Fibroblast of the conjunctiva (primary cell): ENCODE measurements at places on chromosomes 3 and 15.

DNA sequence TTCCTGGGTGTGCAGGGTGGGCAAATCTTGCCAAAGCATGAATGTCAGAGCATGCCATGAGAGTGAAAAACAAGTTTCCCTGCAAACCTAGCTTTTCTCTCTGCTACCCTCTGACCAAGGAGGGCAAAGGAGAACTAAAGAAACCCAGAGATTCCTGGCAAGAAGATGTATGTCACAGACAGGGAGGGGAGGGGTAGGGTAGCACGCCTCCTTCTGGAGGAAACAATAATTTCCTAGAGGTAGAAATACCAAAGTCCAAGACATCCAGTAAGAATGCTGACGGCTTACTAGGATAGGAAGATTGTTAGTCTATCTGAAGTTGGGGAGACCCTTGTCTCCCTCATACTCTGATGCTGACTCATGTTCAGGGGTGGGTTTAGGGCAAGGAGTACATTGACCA is 203.9 kb downstream of the NR1D2 start:
- DNase-seq, result no peak

- no peak for DNase-seq
Observed at GRCh38 chr3:43334976-43335375, 48.6 kb downstream of the SNRK start.

- DNase-seq, result peak; percentile 12
Observed at GRCh38 chr3:169966951-169967915, 626 bp downstream of the SEC62 start.

- peak; percentile 10 for DNase-seq
Observed at GRCh38 chr3:105906836-105907235, 38.0 kb upstream of the CBLB start.

GRCh38 chr15:72724028-72724427 is 38.0 kb downstream of the BBS4 start:
- no peak for DNase-seq

- DNase-seq, result peak; percentile 9
Observed at GRCh38 chr3:48960841-48961413, 29.1 kb upstream of the P4HTM start.

- DNase-seq, result no peak
Observed at GRCh38 chr15:29067949-29068348, 182.2 kb downstream of the APBA2 start.

GRCh38 chr3:134649106-134649705 is 1.6 kb downstream of the KY start:
- DNase-seq, result no peak

GRCh38 chr15:42107473-42107872 is 13.1 kb upstream of the PLA2G4D start:
- DNase-seq, result no peak

DNA sequence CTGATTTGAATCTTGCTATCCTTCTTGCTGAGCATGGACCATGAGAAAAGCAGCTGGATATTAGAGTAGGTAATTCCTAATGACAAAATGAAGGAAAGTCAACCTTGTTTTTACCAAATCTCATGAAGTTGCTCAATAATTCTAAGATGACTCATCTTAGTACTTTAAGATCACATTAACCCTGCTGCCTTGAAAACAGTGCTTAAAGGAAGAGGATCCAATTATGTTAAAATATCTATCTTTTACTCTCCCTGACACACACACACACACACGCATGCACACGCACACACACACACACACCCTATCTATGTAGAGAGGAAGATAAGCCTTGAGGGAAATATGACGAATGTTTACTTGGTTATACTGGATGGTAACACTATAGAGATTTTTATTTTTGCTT is 16.0 kb upstream of the MYO1E start:
- DNase-seq, result peak; percentile 22

DNA sequence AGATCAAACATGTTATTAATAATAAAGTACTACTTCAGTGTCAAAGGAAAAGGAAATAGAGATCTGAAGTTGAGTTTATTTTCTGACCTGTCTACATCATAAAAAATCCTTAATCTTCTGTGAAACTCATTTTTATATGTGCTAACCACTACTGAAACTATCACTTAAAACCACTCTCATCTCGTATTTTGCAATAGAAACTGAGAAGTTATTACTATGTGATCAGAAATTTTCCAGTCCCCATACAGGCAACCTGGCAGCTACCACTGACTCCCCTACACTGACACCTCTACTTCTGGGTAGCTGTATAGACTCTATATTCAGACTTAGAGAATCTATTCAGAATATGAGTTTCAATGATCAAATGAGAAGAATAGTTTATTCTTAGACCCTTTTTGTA is 8.3 kb downstream of the HDGFL3 start:
- no peak for DNase-seq

DNA sequence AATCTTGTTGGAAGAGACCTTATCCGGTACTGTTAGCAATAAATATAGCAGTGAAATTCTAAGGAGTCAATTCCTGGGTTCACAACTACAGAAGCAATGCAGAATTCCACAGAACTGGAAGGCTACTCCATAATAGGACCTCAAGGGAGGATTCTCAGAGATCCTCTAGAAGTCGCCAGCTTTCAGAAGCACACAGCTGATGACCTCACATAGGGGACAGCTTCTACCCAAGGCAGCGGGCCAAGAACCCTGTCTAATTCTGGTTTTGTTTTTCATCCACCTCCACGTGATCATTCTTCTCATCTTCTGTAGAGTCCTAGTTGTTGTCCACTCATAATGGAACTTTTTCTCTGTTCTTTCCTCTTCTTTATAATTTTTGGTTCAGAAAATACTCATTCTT is 99.4 kb downstream of the ERC2 start:
- no peak for DNase-seq

DNA sequence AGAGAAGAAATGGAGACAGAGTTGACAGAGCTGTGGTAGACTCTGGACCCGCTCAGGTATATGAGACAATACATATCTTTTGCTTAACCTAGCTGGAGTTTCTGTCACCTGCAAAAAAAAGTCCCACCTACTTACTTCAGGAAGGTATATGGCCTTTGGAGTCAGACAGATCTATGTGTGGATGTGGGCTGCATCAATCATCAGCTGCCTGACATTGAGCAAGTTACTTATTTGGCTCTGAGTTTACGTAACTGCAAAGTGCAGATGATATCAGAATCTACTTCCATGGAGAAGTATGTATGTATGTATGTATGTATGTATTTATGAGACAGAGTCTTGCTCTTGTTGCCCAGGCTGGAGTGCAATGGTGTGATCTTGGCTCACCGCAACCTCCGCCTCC is 124.3 kb downstream of the MYLK start:
- no peak for DNase-seq

DNA sequence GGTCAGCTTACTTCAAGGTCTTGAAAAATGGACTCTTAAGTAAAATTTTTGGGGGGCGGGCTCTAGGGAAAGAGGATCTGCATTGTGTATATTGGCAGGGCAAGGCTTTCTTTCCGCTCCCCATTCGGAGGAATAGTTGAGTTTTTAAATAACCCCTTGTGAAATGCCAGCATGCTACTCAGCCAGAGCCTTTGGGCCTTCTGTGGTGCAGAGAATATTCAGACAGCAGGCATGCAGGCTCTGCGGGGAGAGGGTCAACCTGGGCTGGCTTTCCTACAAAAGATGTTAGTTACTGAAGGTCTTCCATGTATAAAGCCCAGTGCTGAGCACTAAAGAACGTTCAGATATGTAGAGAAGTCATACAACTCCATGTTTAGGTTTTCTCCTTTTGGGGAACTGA is 40.6 kb downstream of the ADAMTSL3 start:
- DNase-seq, result no peak

GRCh38 chr3:157542711-157543500 is 39.7 kb upstream of the VEPH1 start:
- DNase-seq, result peak; percentile 44

GRCh38 chr3:71784914-71785531 is at the start of gene PROK2:
Gene PROK2 (minus strand): TSS chr3:71785148. CDS start chr3:71785052, 96 bp downstream.
- no peak for DNase-seq

DNA sequence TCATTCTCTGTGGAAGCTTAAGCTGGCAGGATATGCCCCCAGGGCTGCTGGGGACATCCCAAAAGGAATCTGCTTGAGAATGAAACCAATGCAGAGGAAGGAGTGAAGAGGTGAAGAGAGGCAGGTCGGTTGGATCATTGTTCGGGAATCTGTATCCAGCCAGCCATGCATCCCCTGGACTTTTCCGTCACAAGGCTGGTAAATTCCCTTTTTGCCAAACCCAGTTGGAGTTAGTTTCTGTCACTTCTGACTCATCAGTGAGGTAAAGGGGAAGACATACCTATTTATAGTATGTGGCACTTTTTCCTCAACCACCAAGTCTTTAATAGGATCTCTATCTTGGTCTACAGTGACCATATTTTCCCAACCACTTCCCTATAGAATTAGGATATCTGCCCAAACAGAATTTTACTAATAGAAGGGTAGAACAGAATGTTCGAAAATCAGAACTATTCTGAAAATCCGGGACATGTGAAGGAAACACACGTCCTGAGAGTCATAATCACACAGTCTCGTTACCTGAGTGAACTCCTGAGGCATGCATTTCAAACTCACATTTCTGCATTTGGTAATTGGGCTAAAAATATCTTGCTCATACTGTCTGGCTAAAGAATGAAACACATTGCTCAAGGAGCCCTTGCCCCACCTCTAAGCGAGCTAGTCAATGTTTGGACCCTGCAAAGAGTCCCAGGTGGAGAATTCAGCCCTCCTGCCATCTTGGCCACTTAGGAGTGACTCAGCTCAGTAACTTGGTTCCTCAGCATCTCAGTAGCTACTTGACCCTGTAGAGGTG is 289.7 kb upstream of the ADAMTS9 start:
- no peak for DNase-seq

GRCh38 chr3:138845181-138845601 is 10.5 kb upstream of the PIK3CB start:
- DNase-seq, result no peak

GRCh38 chr15:78003539-78004008 is 73.9 kb downstream of the TBC1D2B start:
- no peak for DNase-seq

- DNase-seq, result no peak
Observed at GRCh38 chr15:68806220-68807060, 14.3 kb downstream of the ANP32A start.

GRCh38 chr15:62785881-62786828 is 256.4 kb upstream of the TPM1 start:
- no peak for DNase-seq

DNA sequence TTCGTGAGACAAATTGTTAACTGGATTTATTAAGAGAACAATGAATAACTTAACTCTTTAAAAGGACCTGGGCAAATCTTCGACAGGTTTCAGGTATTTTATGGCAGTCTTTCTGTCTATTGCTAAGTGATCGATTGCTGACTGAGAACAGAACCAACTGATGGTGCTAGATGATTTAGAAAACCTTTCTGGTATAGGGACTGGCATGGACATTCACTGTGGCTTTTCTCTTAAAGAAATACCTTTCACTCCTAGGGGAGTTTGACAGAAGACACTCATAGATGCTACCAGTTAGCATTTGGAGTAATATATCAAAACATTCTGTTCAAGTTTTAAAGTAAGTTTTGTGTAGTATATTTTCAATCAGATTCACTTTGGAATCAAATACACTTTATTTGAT is 654 bp downstream of the PPARG start:
- DNase-seq, result no peak

DNA sequence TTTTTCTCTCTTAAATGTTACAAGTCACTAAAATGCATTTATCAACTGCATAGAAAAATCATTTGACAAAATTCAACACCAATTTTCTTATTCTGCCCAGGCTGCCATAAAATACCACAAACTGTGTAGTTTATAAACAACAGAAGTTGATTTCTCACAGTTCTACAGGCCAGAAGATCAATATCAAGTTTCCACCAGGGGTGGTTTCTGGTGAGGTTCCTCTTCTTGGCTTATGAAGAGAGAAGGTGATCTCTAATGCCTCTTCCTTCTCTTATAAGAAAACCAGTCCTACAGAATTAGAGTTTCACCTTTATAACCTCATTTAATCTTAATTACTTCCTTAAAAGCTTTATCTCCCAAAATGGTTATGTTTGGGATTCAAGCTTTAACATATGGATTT is 10.9 kb upstream of the CD200R1L start:
- DNase-seq, result no peak

DNA sequence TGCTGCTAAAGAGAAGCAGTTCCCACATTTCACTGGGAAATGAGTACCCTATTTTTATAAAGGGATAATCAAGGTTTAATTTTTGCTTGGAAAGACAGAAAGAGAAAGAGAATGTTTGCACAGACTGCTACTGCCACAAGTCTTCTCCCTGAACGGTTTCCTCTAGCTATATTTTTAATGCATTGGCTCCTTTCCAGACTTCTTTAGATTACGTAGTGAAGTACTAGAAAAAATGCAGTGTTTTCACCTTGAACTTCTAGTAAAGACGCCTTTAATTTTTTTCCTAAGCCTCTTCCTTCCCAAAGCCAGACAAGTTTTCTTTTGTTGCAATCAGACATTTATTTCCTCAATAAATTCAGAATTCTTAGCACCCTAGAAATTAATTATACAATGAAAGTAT is 248.3 kb upstream of the CCDC54 start:
- no peak for DNase-seq

DNA sequence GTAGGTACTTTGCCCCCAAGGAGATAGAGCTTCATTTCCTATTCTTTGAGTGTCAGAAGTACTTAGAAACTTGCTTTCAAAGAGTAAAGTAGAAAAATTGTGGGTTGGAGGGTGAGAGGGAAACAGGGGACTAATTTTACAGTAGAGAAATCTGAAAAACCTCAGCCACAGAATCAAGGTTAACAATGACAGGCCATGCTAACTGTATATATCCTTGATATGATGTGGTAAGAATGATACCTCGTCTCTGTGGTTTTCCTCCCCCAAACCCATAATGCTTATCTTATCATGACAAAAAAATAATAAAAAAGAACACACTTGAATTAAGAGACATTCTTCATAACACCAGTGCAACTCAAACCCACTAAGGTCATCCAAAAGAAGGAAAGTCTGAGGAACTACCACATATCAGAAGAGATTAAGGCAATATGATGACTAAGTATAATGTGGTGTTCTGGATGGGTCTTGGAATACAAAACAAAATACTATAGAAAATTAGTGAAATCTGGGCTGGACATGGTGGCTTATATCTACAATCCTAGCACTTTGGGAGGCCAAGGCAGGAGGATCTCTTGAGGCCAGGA is 360.4 kb downstream of the ULK4 start:
- no peak for DNase-seq
